ENCODE measurements at places on chromosomes 4 and X.

DNA sequence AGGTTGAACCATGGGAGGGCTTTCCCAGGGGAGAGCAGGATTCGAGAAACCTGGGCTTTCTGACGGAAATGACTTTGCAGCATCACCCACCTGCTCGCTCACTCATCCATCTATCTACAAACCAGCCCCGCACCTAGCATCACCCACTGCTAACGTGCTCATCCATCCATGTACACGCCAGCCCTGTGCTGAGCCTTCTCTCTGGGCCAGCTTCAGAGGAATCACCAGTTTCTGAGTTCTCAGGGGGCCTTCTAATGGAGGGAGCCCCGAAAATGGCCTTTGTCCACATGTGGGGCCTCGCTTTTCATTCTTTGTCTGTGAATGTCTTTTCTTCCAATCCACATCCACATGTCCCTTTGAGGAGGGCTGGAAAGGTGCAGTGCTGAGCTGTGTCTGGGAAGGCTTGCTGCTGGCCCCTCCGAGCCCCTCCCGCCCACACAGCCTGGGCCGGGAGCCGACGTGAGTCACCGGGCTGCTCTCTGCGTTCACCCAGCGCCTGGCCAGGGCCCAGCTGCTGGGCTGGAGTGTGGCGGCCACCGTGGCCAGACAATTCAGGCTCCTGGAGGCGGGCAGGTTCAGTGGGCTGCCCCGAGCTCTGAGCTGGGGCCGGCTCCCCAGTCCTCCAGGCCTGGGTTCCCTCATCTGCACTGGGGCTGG lies 14.7 kb downstream of the SORCS2 start:
- DNase-seq, result peak; percentile 87

DNA sequence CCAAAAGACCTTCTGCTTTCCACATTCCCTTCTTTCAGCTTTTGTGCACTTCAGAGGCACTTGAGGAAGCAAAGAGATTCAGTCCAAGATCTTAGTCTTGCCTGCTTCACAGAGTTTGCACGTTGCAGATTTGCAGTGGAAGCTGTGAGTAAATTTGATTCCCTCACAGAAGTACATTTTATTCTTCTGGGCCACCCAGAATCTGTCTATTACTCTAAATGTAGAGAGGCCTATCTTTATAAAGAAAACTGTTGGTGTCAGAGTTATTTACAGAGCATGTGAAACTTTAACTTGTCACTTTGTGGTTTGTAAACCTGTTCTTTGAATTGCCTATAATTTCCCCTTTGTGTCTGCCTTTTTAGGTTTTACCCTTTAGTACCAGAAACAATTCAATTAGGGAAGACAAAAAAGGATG lies 15.5 kb downstream of the SPRY1 start:
- DNase-seq, result no peak

DNA sequence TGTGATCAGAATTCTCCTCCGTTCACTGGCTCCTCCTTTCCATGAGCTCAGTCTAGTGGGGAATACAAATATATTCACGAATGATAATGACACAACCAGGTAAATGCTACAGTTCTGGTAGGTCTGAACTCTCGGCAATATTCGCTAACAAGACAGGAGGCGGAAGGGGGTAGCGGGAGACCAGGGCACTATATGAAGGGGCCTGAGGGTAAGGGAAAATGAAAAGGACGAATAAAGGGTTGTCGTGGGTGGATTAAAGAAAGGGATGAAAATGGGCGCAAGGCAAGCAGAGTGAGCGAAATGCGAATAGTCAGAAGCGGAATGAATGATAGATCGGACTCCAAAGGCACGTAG lies 743 bp downstream of the NKAP start:
- no peak for DNase-seq

GRCh38 chr4:37687194-37687562 lies 1.0 kb upstream of the RELL1 start:
- peak; percentile 17 for DNase-seq

DNA sequence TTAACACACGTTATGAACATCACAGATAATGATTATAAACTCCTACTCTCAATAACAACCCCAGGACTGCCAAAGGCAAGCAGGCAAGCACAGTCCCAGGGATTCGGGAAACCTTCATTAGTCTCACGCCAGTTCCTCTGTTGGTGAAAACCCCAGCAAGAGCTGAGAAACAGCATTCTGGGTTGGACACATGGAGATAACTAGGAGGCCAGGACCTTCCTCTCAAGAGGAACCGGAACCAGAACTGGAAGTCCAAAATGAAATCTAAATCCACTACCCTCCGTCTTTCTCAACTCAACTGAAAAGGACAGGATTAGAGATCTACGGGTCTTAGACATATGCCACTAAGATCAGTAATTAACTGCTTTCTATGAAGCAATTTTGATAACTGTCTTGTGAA lies 3.8 kb downstream of the VEGFC start:
- DNase-seq, result no peak

DNA sequence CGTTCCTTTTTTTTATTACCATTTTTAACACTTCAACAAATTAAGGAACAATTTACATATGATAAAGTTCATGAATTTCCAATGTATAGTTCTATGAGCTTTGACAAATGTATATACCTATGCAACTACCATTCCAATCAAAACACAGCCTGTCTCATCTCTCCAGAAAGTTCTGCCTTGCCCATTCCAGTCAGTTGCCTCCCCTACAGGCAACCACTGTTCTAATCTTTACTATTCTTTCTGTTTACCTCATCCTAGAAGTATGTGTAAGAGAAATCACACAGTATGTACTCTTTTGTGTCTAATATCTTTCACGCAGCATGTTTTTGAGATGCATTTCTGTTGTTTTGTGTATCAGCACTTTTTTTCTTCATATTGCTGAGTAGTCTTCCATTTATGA lies 224.9 kb downstream of the KIT start:
- DNase-seq, result no peak

GRCh38 chr4:27057662-27058061 lies 197.0 kb downstream of the STIM2 start:
- peak; percentile 5 for DNase-seq

DNA sequence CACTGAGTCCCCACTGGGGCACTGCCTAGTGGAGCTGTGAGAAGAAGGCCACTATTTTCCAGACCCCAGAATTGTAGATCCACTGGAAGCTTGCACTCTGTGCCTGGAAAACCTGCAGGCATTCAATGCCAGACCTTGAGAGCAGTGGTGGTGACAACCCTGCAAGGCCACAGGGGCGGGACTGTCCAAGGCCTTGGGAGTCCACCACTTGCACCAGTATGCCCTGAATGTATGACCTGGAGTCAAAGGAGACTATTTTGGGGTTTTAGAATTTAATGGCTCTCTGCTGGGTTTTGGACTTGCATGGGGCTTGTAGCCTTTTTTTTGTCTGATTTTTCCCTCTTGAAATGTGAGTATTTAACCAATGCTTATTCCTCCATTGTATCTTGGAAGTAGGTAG lies 145.8 kb downstream of the MSN start:
- DNase-seq, result no peak

GRCh38 chr4:24121395-24122175 lies 231.7 kb upstream of the PPARGC1A start:
- DNase-seq, result no peak

- DNase-seq, result peak; percentile 95
Measured at GRCh38 chr4:151806511-151806927, 45.7 kb upstream of the GATB start.

- peak; percentile 96 for DNase-seq
Measured at GRCh38 chrX:134948333-134949241, 42.2 kb upstream of the SMIM10 start.

DNA sequence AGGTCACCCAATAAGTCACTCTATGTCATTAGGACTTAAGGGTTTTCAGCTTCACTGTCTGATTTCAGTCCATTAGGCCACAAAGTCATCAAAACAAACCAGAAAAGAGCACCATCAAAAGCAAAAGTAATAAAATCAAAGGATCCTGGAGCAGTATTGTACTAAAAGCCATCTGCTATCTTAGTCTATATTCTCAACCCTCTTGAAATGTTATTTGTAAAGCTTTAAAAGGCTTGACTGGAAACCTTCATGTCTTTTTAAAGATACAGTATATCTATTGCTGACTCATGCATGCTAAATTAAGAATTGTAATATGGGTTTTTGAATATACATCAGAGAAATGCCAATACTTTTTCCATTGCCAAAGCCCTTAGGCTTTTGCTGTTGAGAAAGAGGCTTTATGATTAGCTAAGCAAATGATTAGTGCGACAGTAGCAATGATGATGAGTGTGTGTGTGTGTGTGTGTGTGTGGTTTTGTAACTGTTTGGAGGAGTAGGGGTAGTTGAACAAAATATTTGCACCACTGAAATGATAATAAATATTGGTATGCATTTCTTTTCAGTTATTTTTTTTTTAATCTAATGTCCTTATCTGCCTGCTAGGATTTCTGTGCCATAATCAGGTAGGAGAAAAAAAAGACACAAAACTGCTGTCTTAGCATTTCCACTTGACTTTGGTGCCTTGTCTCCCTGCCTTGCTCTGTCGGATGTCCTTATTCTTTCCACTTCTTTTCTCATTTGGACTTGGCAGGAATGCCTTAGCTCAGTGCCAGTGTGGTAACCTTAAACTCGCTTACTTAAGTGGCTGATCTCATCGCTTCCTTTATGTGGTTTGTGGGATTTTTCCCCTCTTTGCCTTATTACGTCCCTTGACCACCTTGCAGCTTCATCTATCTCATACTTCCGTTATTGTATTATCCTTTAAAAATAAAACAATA lies 119.7 kb downstream of the PCDH7 start:
- peak; percentile 37 for DNase-seq

DNA sequence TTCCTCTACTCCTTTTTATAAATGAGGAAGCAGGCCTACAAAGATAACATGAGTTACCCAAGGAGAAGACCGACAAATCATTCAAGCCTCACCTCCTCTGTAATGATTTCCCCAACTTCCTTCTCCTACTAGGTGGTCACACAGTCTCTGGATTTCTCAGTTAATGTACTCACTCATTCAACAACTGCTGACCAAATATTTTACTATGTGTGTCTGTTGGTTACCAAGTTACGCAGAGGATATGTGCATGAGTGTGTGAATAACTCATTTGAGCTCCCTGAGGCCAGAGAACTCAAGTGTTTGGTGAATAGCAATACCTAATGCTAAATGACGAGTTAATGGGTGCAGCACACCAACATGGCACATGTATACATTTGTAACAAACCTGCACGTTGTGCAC lies 10.4 kb downstream of the CASK start:
- DNase-seq, result peak; percentile 30

DNA sequence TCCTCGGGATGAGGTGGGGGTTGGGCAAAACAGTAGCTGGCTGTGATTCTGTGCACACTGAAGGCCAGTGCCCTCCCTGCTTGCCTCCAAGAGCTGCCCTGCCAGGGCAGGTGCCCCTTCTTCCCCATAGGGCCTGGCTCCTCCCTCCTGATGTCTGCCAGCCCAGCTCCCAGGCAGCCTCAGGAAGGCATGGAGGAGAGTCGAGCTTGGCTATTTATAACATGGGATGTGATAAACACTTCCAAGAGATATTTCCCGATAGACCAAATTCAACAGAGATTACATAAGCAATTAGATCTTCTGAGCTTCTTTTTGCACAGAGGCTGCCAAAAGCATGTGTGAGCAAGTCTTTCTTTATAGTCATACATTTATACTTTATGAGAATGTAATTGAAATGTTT lies 45.3 kb upstream of the PJA1 start:
- DNase-seq, result no peak

DNA sequence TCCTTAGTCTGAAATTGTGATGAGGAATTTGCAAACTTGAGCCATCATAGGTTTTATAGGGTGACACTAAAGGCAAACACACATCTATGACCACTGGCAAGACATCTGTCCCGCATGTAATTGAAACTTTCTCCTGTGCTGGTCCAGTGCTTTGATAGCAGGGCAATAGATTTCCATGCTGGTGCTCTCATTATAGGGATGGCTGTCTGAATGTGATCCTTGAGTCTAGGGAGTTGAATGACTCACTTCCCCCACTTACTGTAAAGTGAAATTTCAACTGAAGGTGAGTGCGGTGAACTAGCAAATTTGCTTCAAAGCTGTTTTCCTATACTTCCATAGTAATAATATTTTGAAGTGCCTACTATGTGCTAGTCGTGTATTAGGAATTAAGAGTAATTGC lies 1630.0 kb downstream of the STIM2 start:
- DNase-seq, result peak; percentile 8

DNA sequence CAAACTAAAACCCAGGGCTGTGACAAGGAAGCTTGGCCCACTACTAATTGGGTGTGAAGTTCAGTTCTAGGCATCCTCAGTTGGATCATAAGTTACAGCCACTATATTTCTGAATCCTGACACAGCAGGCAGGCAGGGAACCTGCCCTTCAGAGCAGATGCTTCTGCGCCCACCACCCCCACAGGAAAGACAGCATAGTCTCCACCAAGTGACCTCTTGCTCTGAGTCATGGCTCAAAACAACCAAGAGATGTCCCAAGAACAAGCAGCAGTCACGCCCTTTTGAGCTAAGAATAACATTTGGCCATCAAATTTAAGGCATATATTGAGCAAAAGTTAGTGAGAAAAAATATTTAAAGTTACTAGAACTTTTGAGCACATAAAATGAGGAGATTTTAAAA lies 170.7 kb upstream of the SMARCAD1 start:
- DNase-seq, result no peak
